Stimulated activated naive CD8-positive, alpha-beta T cell treated with anti-CD3 and anti-CD28 coated beads, Interleukin-15, amount 100 ng/mL, for 72 hours (primary cell): ENCODE measurements at places on chromosomes 11 and 22.

DNA sequence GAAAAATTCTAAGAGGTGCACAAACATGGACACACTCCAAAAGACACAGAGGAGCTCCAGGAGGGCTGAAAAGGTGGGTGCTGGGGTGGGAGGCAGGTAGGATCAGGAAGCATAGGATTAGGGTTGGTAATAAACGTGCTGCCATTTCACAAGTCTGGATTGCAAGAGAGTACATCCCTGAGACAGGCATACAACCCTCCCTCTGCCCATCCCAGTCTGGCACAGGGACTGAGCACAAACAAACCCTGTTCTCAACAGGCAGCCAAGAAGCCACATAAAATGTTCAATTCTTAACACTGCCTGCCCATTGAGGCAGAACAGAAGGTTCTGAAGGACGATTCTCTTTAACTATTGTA lies 18.5 kb downstream of the SLC35F2 start:
- DNase-seq: no peak

DNA sequence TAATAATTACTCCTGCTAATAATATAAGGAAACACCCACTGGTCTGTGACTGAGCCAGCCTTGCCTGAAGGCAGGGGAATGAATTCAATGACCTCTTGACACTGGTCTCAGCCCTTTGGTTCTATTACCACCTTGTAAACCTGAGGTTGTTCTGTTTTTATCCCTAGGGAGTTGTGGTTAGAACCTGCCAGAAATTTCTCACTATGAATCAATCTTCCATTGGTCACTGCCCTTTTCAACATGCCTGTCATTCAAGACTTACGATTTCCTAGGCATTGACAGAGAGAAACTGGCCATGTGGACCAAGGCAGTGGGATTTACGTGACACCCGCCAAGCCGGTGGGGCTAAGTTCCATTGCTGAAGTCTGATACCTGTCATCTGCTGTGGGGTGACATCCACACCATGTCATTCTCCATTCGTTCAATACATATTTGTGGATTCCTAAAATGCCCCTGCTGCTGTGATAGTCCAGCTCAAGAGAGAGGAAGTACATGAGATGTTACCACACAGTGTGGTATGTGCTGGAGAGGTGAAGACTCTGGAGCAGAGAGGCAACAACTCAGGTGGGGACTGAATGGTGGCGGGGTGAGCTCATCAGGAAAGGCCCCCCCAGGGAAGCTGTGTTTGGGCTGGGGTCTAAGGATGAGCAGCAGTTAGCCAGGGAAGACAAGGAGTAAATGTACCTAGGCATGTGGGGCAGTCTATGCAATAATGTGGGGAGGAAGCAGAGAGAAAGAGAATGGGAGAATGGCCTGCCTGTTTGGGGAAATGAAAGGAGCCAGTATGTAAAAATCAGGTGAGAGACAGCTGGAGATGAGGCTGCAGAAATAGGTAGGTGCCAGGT lies 15.2 kb upstream of the EHF start:
- DNase-seq: no peak

- no peak for DNase-seq
These were observed 475 bp downstream of the MAPK12 start for GRCh38 chr22:50260801-50261614.

DNA sequence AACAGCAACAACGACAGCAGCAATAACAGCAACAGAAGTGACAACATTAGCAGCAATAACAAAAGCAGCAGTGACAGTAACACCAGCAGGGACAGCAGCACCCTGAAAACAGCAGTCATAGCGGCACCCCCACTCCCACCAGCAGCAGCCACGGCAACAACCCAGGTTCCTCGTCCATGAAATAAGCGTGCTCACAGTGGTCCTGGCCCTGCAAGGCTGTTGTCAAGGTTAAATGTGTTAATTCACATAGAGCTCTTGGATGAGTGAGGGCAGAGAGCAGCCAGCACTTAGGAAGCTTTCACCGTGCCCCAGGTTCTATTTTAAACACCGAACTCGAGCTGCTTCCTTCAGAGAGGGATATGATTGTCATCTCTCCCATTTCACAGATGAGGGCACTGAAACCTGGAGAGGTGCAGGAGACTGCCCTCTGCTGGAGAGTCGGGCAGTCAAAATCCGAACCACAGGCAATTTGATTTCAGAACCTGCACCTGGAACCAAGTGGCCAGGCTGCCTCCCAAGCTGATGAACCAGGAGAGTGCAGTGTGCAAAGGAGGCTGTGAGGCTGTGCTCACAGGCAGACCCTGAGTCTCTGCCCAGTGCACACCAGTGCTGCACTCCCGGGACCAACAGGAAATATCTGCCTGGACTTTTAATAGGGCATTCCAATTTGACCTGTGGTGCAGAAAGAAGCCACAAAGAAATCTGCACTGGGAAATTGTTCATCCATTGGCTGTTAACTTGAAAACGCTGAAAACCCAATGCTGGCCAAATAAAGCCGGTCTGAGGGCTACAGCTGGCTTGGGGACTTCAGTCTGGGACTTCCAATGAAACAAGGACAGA lies 22.9 kb upstream of the FGF3 start:
- no peak for DNase-seq

DNA sequence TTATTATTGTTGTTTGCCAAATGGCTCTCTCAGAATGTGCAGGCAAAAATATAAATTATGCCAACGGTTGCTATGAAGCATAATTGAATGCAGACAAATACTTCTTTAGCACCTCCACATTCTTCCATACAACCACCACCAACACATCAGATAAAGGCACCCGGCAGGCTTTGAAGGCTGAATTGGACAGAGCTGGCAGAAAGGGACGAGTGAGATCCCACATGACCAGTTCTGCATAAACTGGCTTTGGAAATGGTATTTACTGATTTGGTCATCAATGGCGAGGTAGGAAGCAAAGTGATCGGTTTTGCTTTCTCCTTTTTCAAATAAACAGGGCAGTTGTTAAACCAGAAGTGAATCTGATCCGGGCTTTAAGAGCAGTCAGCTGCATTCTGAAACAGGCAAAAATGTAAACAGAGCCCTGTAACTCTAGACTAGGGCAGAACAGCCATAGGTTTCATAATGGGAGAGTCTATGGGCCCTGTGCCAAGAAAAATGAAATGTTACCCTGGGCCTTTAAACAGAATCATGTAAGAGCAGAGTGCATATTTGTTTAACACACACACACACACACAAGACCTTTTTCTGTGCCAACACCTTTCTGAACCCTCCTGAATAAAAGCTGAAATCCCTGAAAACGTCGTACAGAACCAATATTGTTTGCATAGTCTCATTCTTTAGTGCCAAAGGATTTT lies 97.7 kb downstream of the MPPED2 start:
- no peak for DNase-seq

DNA sequence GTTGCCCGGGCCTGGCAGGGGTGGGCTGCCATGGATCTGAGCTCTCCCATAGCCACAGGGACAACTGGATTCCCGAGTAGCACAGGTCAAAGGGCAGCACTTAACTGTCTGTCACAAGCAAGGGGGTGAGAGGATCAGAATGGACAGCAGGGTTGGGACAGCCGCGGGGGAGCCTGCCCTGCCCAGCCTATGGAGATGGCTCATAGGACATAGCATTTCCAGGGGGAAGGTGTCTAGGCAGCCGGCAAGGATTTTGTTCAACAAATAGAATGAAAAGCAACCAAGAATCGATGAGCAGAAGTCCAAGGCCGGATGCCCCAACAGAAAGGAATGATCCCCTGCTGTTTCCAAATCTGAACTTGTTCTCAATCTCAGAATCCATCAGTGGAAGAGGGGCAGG lies 92.9 kb downstream of the RPS6KA4 start:
- no peak for DNase-seq

- DNase-seq: no peak
These were observed 1862.9 kb upstream of the RAG2 start for GRCh38 chr11:38460896-38461295.

GRCh38 chr11:20158597-20159257 lies 1.5 kb downstream of the DBX1 start:
- peak; percentile 26 for DNase-seq

DNA sequence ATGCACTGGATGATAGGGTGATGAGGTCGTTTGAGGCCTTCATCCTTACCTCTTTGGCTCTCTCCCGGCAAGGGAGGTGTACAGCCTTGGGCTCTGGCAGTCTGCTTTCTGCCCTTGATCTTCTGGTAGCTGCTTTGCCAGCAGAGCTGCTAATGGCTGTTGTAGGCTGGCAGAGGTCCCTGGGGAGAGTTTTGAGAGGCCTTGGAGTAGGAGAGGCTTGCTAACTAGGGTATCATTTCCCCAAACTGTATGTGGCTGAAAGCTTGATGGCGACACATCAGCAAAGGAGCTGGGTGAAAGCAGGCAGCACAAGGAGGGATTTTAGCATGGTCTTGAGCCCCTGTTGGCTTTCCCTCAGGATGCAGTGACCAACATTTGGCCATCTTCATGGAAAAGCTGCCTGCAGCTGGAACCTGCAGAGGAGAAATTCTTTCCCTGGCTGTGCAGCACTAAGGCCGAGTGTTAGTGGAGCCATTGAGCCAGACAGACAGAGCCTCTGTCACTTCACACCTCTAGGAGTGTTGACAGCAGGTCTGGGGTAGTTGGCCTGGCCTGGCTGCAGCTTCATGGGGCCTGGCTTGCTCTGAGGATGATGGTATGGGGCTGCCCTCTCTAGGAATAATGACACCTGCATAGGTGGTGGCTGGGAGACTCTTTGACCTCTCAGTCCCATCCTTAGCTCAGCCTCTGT lies 3.5 kb upstream of the AMPD3 start:
- peak; percentile 12 for DNase-seq
